ENCODE measurements at places on chromosomes 4 and X.

- DNase-seq: no peak
These were observed 692.1 kb upstream of the POU3F4 start for GRCh38 chrX:82816001-82816400.

GRCh38 chr4:66609014-66609413 lies 936.3 kb downstream of the CENPC start:
- no peak for DNase-seq

GRCh38 chr4:159216834-159217233 lies 114.0 kb downstream of the RAPGEF2 start:
- no peak for DNase-seq

DNA sequence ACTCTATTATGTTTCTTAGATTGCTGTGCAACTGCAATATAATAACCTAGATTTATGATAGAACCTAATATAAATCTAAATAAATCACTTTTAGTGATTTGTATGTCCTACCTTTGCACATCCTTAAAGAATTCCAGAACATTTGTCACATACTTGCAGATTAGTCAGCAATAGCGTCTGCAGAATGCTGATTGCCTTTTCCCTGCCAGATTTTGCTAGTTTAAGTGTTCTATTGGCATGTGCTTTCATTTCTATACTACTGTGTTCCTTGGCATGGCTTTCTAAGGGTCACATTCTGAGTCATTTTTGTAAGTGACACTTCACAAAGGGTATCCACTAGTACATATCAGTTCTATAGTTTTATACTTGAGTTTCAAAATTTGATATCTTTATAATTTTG lies 303.1 kb upstream of the GIMD1 start:
- no peak for DNase-seq

- no peak for DNase-seq
These were observed 868.9 kb downstream of the PDHA2 start for GRCh38 chr4:96708766-96709165.

DNA sequence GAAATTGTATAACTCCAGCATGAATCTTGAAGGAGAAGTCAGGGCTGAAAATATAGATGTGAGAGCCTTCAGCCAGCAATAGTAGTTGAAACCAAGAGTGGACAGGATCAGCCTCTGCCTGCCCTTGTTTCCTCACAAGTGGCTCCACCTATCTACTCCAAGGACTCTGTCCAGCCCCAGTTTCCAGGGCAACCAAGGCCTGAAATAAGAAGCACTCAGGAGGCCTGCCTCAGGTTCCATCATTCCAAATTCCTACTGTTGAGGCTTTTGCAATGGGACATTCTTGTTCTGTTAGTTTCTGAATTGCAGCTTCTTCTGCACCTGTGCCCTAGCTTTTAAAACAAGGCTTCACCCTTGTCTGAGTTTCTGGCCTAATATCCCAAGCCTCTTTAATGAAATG lies 41.6 kb downstream of the TRPC5OS start:
- DNase-seq: no peak

- no peak for DNase-seq
These were observed 1.3 kb downstream of the TMEM165 start for GRCh38 chr4:55397126-55397436.

DNA sequence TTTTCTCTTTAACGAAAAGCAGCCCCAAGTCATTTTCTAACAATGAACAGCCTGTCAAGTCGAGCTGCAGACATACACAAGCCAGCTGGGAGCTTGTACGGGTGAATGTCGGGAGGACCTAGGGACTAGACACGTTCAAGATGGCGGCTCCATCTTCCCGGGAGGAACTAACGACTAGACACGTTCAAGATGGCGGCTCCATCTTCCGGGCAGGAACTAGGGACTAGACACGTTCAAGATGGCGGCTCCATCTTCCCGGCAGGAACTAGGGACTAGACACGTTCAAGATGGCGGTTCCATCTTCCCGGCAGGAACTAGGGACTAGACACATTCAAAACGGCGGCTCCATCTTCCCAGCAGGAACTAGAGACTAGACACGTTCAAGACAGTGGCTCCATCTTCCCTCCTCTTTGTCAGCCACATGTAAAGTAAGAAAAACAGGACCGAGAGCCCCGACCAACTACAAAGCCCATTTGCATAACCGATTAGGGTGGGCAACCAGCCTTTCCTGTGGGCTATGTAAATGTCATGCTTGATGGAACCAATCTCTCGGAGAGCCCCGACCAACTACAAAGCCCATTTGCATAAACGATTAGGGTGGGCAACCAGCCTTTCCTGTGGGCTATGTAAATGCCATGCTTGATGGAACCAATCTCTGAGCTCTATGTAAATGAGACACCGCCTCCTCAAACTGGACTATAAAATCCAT lies 175.5 kb downstream of the DHRSX start:
- DNase-seq: no peak

DNA sequence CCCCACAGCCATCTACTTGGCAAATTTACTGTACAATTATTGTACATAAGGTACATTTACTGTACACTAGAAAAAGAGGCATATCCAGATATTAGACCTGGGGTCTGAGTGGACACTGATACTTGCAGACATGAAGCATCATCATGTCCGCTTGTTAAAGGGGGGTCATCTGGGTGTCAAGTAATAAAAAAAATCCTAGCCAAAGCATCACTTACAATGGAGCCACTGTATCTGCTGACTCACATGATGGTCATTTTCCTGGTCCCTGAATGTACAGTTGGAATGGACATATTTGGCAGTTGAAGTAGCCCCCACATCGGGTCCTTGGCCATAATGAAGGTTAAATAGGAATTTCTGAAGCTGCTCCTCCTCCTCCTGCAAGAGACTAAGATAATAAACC lies 228.8 kb downstream of the THOC2 start:
- no peak for DNase-seq

DNA sequence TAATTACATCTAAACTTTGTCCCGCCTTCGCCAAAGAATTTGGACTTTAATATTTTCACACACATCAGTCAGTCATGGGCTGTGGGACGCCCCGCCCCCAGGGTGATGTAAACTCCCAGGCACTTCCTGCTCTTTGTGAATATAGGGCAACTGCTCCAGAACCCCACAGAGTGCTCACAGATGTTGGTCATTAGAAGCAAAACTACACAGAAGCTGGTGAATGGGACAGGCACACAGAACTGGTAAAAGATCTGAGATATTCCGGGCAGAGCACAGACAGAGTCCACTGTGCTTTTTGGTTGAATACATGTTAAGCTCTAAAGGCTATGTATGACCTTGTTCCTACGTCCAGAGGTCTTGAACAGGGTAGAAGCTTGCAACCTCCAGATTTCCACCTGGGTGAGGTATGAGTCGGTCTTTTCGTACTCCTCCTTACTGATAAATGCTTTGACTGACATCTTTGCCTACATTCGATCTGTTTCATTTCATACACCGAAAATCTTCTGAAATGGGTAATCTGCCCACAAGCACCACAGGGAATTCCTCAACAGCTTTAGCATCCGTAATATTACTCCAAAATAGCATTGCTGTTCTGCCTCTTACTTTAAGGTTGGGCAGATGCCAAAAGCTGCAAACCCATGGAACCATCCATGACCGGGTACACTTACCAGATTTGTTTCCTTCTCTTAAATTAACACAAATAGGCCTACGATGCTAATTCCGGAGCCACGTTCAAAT lies 144.6 kb downstream of the AMELX start:
- peak; percentile 57 for DNase-seq

GRCh38 chr4:107733431-107733925 lies 13.4 kb upstream of the PAPSS1 start:
- no peak for DNase-seq

GRCh38 chr4:74085669-74086068 lies 13.3 kb downstream of the CXCL2 start:
- DNase-seq: no peak

- no peak for DNase-seq
These were observed 28.9 kb upstream of the VEGFD start for GRCh38 chrX:15413101-15413500.

DNA sequence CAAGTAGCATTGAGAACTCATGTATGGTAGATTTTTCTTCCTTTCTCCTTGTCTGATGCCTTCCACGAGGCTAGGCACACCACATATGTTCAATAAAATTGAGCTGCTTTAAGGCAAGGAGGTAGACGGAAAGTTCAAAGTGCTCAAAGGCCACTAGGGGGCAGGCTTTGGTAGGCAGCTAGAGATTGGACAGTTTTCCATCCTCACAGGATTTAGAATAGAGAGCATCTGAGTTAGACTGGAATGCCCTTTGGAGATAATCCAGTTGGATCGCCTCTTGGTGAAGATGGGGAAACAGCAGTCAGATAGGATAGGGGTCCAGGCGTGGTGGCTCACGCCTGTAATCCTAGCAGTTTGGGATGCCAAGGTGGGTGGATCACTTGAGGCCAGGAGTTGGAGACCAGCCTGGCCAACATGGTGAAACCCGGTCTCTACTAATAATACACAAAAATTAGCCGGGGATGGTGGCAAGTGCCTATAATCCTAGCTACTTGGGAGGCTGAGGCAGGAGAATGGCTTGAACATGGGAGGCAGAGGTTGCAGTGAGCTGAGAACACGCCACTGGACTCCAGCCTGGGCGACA lies 30.4 kb downstream of the ELF4 start:
- peak; percentile 47 for DNase-seq

DNA sequence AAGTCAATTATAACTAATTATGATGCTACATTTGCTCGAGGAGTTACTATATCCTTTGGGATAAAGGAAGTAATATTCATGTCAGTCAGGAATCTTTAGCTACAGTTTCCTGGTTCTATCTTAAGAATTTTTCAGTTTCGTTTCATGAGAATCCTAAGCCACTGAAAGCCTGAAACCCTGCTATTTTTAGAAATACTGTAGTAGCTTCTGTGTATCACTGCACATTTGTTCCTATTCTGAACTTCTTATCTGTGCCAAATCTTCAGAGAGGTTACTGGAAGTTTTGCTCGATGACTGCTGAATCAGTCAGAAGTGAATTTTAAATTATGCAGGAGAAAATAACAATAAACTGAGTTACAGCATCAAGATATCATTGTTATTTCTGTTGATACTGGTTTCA lies 249.2 kb downstream of the TENM3 start:
- DNase-seq: peak; percentile 31

- no peak for DNase-seq
These were observed 182.0 kb downstream of the ARHGAP24 start for GRCh38 chr4:85656759-85657505.

DNA sequence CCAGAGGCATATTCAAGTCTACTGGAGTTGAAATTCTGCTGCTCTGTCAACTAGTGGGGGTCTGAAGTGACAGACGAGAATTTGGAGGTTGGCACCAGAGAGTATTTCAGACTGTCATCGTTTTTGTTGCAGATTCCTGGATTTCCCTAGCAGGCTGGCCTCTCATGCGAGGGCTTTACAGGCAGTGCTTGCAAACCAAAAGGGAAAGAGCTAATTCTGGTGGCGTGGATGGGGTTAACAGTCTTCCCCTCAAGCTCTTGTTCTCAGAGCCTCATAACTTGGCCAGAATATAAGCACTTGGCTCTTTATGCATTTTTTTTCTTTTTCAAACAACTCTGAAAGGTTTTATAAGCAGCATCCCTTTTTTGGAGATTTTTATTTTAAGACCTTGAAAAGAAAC lies at the start of gene SPARCL1:
TSS of gene SPARCL1 (minus strand) at position 190 of the 400 bp plus-strand sequence. CDS start 29,802 bp downstream, outside the sequence.
- DNase-seq: no peak

- peak; percentile 84 for DNase-seq
These were observed 13.0 kb downstream of the EXOC1 start for GRCh38 chr4:55866290-55866907.

DNA sequence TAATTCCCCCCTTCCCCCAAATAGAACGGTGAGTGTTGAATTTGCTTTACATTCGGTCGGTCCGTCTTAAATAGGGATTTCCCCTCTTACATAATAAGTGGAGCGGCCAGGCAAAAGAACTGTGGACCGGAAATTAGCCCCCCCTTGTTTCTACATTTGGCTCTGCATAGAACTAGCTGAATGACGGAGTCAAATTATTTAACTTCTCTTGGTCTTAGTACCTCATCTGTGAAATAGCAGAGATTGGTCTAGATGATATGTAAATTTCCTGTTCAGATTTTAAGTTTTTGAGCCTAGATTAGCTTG lies 1.3 kb downstream of the SPATA18 start:
- DNase-seq: no peak

DNA sequence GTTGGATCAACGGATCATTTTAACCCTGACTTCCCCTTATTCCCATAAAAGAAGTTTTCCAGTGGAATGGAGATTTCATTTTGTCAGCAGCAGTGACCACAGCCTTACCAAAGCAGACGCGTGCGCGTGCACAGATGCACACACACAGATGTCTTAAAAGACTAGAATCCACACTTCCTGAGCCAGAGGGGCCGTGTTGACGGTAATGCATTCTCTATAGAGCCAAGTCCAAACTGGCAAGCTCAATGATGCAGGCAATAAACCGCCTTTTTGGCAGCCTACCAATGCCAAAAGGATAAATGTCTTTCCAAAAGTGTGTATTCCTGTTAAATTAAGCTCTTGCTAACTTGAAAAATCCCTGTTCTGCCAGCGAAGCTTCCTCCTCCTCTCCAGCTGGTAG lies 18.8 kb upstream of the CLDN34 start:
- no peak for DNase-seq

DNA sequence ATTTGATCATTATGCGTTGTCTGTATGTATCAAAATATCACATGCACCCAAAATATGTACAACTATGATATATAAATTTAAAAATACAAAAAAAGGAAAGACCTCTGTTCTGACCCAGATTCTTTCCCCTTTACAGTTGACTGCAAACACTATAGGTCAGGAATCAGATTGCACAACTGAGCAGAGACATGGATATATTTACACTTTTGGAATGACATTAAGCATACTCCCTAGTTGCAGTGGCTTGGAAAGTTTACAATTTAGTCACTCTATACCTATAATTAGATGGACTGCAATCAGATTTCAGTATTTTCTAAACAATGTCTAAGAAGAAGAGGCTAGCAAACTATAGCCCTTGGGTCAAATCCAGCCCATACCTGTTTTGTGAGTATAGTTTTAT lies 98.5 kb upstream of the INPP4B start:
- DNase-seq: no peak

Measured in H4 (cell line).